Esophagus mucosa (tissue), 1 donor: ENCODE measurements at places on chromosomes 16 and 17.

DNA sequence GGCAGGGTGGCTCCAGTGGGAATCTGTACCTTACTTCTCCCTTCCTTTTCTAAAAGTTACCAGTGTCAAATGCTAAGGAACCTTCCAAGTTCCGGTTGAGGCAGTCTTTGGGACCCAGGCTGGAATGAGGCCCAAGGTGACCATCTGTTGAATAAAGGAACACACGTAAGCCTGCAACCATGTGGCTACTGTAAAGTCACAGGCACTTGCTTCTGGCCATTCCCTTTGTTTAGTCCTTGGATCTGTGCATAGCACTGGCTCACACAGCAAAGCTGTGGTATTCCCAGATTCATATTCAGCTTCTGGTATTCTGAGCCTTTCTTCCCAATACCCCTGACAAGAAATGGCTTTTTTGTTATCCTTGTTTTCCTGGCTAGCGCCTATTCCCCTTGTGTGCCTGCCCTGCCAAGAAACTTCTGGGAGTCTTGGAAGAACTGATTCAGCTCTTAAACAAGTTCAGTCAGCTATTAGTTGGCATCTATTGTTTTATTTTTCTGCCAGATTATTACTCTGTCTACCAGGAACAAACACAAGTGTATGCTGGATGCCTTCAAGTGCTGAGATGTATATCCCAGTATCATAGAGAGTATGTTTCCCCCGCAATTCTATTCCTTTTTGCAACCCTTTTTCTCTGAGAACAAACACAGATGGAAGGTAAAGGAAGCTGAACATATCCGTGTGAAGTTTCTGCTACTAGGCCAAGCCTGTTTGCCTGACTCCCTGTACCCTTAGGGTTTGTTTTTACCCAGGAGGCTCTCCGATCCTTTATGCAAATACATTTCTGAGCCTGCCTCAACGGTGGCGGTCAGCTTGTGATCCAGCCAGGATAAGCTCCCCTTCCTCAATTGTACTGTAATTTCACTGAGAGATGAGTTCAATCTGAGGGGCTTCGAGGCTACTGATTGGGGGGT is 13.2 kb downstream of the TMEM238L start:
- ATAC-seq, result peak; percentile 47

DNA sequence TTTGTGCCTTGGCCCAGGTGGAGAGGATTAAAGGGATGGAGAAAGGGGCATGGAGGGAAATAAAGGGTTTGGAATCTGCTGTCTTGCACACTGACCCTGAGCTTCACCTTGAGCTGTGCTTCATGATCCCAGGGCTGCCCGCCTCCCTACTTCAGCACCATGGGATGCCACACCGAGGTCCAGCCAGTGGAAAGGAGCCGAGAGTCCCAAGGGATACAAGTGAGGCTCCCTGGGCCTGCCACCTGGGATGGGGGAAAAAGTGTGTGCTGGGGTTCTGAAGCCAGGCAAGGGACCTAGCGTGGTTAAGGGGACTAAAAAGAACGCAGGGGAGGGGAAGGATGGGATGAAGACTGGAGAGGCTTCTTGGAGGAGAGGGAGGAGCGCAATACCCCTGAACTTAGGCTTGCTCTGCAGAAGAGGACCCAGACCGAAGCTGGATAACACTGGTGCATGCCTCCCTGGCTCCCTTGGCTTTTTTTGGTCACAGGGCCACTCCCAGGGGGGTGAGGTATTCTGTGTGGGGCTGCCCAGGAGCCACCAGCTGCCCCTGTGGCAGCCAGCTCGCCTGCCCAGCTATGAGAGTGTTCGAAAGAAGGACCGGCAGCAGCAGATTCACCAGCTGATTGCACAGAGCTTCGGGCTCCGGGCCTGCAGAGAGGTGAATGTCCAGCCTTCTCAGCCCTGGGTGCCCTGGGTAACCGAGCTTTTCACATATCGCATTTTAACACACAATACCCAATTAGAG is 7.2 kb downstream of the MRPL27 start:
- ATAC-seq, result no peak

DNA sequence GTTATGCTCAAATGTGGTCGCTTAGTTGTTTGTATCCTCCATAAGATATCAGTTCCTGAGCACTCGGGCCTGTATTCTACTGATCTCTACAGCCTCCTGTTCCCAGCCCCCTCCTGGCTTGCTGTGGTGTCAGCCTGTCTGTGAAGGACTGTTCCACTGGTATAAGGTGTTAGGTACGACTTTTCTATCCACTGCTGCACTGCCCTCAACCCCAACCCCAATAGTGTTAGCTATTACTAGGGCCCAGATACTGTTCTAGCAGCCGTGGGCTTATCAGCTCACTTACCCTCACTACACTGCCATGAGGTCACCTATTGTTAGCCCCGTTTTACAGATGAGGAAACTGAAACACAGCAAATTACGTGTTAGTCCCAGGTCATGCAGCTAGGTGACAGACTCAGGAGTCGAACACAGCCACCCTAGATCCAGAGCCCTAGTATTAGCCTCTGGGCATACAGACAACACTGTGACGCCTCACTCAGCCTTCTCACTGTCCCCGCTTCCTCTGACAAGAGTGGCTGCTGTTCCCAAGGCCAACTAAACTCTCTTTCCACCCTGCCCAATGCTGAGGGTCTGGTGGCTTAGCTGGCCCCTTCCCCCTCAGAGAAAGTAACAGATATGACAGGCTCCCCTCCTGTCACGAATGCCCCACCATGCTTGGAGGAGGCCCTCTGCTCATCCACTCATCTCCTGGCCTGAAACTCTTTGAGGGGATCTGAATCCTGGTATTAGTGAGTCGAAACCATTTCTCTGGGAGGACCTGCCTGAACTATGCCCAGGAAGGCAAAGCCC is 25.6 kb upstream of the ZNF652 start:
- no peak for ATAC-seq

DNA sequence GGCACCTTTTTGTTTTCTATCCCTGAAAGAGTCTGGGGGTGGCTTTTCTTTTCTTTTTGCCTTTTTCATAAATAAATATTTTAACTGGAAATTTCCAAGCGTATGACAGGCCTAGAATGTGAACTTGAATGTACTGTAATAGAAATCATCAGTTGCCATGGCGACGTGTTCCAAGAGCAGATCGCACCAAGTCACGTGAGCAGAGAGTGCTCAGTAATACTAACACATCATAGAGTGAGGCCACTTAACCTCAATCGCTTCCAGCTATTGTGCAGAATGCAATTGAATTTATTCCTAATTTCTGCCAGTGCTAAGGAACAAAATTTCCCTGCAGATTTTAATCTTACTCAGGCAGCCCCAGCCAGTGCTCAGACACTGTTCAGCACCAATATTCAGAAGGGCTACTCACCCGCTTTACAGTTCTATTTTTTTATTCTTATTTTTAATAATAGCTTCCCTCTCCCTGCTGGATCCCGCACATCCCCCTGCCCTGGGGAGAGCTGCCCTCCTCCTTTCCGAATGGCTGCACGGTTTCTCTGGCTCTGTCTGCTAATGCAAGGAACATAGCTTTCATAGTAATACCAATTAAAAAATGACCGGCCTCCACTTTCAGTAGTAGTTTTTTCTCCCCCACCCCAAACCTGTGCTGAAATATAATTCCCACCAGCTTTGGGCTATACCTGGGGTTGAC is 26.2 kb upstream of the PMFBP1 start:
- ATAC-seq, result no peak

- ATAC-seq, result no peak
These were observed 22.5 kb downstream of the WWP2 start for GRCh38 chr16:69784586-69784985.

DNA sequence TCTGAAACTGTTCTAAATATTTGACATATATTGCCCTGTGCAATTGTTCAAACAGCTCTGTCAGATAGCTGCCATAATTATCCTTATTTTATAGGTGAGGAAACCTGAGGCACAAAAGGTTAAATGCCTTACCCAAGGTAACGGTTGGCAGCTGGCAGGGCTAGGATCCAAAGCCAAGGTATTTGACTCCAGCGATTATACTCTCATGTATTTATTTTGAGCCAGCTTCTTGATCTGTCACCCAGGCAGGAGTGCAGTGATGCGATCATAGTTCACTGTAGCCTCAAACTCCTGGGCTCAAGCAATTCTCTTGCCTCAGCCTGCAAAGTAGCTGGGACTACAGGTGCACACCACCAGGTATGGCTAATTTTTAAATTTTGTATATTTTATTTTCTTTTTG is 7.2 kb downstream of the ENO3 start:
- ATAC-seq, result no peak

GRCh38 chr16:50144211-50144610 is 8.9 kb upstream of the TENT4B start:
- ATAC-seq, result no peak

DNA sequence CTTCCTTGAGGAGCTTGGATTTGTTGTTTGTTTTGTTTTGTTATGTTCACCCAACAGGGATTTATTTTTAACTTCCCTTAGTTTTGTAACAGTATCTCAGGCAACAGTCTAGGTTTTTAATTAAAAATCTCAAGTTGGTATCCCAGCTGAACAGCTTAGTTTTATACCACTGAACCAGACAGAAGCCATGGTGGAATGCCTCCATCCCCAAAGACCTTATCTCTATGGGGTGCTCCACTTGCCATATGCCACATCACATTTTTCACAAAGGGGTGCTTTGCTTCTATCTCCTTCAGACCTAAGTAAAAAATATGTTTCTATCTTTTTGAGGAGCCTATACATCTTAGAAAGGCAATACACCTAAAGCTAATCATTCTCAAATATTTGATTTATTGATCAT is 715.8 kb upstream of the KIF2B start:
- no peak for ATAC-seq

- no peak for ATAC-seq
These were observed 87.5 kb downstream of the RPTOR start for GRCh38 chr17:80632046-80632581.

GRCh38 chr17:60060474-60060873 is 18.2 kb downstream of the HEATR6 start:
- ATAC-seq, result no peak

GRCh38 chr17:45409659-45410076 is 23.0 kb downstream of the ARHGAP27 start:
- no peak for ATAC-seq

DNA sequence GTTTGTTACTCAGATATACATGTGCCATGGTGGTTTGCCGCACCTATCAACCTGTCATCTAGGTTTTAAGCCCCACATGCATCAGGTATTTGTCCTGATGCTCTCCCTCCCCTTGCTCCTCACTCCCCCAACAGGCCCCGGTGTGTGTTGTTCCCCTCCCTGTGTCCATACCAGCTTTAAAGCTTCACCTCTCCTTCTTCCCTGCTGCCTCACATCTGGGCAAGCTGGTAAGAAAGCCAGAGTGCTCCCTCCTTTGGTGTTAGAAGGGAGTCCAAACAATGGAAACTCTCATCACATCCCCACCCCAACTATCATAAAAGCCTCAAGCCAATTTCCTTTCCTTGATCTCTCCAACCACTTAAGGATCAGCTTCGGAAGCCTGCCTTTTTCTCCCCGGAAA is 1115.6 kb upstream of the GOT2 start:
- ATAC-seq, result no peak

- ATAC-seq, result no peak
These were observed 19.1 kb downstream of the SDR42E2 start for GRCh38 chr16:22181426-22181825.

DNA sequence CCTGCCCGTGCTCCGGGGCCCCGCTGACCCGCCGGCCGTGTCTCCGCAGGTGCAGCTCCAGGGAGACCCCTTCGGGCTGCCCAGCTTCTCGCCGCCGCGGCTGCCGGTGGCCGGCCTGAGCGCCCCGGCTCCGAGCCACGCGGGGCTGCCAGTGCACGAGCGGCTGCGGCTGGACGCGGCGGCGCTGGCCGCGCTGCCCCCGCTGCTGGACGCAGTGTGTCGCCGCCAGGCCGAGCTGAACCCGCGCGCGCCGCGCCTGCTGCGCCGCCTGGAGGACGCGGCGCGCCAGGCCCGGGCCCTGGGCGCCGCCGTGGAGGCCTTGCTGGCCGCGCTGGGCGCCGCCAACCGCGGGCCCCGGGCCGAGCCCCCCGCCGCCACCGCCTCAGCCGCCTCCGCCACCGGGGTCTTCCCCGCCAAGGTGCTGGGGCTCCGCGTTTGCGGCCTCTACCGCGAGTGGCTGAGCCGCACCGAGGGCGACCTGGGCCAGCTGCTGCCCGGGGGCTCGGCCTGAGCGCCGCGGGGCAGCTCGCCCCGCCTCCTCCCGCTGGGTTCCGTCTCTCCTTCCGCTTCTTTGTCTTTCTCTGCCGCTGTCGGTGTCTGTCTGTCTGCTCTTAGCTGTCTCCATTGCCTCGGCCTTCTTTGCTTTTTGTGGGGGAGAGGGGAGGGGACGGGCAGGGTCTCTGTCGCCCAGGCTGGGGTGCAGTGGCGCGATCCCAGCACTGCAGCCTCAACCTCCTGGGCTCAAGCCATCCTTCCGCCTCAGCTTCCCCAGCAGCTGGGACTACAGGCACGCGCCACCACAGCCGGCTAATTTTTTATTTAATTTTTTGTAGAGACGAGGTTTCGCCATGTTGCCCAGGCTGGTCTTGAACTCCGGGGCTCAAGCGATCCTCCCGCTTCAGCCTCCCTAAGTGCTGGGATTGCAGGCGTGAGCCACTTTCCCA is 5.9 kb downstream of the CTF1 start:
- ATAC-seq, result peak; percentile 70

DNA sequence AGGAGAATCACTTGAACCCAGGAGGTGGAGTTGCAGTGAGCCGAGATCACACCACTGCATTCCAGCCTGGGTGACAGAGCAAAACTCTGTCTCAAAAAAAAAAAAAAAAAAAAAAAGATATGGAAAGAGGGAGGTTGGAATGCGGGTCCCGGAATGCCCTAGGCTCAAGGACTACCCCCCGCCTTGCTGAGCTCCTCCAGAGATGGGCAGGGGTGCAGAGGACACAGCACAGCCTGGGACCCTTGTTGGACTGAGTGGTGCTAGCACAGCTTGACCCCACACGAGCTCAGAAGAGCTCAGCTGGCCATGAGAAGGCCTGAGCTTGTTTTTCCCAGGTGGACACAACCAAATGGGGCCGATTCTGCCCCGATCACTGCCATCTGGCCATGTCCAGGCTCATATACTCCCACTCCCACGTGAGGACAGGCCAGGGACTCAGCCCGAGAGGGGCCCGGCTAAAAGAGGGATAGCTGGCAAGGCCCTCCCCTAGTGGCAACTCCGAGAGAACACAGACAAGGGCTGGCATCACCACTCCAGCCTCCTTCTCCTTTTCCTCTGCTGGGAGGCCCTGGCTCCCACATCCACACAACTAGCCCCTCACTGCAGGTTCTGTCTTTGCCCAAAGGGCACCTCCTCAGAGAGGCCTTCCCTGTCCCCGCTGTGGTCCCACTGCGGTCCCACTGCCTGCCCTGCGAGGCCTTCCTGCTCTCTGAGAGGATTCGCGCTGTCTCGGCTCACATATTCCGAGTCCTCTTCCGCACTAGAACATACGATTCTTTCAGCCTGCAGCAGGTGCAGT is 11.0 kb downstream of the SGCA start:
- ATAC-seq, result no peak
